ENCODE measurements at places on chromosomes 3 and 15.

DNA sequence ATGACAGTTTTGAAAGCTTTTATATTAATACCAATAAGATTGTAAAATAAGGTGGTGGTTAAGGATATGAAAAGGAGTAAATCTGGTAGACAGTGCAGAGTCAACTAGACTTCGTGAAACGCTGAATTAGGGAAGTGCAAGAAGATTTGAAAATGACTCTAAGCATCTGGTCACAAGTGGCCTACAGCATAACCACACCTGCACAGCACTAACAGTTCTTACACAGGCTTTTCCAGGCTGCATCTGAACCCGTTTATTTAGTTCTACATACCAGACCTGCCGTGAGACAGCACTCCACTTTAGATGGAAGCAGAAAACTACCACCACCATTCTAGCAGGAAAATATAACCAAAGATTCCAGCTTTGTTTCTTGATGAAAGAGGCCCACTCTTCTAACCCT, 1.9 kb downstream of the DMXL2 start:
- DNase-seq, result no peak

DNA sequence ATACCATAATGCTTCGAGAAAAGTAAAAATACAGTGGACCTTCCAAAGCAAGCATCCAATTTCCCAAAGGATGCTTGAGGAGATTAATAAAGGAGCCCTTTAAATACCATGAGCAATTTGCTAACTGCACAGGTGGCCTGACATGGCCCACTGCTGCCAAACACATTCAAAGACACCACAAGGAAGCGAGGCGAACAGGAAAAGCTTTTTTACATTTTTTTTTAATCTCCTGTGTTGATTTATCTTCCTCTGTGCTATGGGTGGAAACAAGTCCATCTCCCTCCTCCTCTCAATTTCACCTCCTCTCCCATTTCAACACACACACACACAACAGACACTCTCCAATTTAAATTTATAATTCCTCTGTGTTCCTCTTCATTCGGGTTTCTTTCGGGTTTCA, 243.4 kb downstream of the IGSF11 start:
- DNase-seq, result no peak

DNA sequence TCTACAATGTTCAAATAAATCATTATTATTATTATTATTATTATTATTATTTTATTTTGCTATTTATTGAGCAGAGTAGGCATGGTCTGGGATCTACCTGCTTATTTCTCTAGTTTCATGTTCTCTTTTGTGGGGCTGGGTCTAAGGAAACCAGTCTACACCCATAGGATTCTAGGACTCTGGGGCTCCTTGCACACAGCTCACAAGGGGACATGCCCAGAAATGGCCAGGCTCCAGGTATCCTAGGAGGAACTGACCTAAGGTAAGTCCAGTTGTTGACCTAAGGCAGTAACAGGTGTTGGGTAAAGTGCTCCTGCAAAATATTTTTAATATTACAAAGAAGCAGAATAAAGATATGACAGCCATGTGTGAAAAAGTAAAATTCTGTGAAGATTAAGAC, 149.6 kb upstream of the TBL1XR1 start:
- DNase-seq, result no peak

DNA sequence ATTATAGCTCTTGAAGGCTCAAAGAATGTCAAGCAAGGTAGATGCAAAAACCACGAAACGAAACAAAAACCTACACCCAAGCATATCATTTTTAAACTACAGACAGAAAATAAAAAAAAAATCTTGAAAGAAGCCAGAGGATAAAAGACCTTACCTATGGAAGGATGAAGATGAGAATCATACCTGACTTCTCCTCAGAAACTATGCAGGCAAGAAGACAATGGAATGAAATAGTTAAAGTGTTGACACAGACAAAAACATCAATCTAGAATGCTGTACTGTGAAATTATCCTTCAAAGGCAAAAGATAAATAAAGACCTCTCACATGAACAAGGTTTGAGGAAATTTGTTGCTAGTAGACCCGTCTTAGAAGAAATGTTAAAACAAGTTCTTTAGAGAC, 372.0 kb downstream of the ZIC4 start:
- no peak for DNase-seq

GRCh38 chr15:60394689-60395097, 3.1 kb downstream of the ANXA2 start:
- DNase-seq, result peak; percentile 29

DNA sequence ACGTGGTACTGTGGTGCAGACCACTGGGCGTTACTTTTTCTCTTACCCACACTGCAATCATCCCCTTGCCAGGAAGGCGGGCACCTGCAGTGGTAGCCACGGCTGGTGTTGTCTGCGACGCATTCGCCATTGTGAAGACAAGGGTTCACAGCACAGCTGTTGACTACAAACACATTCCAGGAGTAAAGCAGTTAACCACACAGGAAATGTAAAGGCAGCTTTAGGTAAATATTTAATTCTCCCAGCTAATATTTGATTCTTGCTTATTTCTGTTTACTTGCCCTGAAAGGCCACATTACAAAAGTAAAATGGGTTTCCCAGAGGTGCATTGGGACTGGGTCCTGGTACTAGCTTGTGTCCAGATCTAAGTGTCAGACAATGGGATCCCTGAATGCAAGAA, 45.4 kb downstream of the HEG1 start:
- DNase-seq, result no peak

DNA sequence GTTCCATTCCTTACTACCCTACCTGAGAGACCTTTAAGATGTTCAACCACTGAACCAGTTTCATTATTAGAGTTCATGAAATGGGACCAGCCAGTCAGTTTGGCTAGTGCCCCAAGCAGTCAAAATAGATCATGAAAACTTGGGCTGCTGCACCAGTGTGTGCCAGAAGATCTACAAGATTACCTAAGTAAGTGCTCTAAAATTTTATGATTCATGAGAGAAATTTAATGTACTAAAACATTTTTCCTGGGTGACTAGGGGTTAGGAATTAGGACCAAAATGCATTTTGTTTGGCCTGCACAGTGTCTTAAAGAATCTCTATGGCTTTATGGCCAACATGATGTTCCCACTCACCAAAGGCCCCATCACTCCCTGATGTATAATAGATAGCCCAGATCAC, 214.7 kb downstream of the ATP8B4 start:
- DNase-seq, result no peak

DNA sequence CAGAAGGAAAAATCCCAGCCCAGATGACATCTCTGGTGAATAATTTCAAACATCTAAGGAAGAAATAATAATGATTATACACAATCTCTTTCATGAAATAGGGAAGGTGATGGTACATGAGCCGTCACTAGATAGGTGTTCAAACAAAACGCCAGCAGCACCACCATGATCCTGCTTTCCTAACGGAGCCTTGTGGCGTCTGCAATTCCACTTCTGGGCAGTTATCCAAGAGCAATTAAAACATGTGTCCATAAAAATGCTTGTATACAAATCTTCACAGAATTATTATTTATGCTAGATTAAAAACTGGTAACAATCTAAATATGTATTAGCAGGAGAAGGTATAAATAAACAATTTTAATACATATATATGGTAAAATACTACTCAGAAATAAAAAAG, 33.7 kb downstream of the RTP4 start:
- no peak for DNase-seq

DNA sequence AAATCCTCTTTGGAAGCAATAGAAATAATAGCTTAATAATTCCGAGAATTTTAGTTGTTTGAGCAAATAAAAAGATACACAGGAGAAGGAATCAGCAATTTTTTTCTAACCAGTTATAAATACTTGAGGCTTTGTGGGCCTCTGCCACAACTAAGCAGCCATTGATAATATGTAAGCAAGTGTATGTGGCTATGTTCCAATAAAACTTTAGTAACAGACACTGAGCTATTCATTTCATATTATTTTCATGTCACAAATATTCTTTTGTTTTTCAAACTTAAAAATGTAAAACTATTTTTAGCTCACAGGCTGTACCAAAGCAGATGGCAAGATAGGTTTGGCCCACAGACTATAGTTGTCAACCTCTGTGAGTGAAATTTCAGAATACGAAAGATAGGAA, 85.7 kb downstream of the MSL2 start:
- no peak for DNase-seq

GRCh38 chr15:38053776-38054175, 119.3 kb downstream of the TMCO5A start:
- DNase-seq, result no peak

DNA sequence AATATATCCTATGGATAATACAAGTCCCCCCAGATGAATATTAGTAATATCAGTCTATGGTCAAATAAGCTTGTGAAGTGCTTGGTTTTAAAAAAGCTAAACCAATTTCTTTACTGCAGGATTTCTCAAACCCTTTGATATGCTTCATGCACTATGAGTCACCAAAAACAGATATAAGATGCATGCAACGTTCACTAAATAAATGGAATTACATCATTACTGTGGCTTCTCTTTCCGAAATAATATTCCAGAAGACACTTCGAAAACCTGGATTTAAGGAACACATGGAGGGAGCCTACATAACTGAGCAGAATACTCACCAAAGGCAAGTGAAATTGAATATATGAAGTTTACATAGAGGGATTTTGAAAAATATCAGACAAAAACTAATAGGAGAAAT, 126.3 kb upstream of the ABI3BP start:
- peak; percentile 83 for DNase-seq

GRCh38 chr3:118089563-118089962, 945.1 kb downstream of the IGSF11 start:
- DNase-seq, result peak; percentile 10

- no peak for DNase-seq
Observed at GRCh38 chr3:84904816-84905555, 53.8 kb upstream of the CADM2 start.

- DNase-seq, result no peak
Observed at GRCh38 chr15:81895723-81896122, 150.1 kb downstream of the MEX3B start.

Measured in iris pigment epithelial cell (primary cell).